Glutamatergic neuron (in vitro differentiated cells): ENCODE measurements at places on chromosomes 6 and 20. TPM values are rescaled to one million over a fixed set of nuclear protein-coding genes. Genes with fewer than 3 reads are reported as not detected.

DACT2 gene
- total RNA-seq, result 0.22 TPM

BAK1 gene
- total RNA-seq, result 11.5 TPM

ANKRD66 gene
- not detected for total RNA-seq

VTA1 gene
- 34.0 TPM for total RNA-seq

PSORS1C1 gene
- total RNA-seq, result not detected

EMILIN3 gene
- not detected for total RNA-seq

WASF1 gene
- total RNA-seq, result 92.7 TPM

TFAP2C gene
- total RNA-seq, result 35.3 TPM

NKAIN4 gene
- total RNA-seq, result 183 TPM

C20orf144 gene
- not detected for total RNA-seq

ASIP gene
- not detected for total RNA-seq

SDHAF4 gene
- total RNA-seq, result 9.0 TPM

GPR6 gene
- total RNA-seq, result not detected

RAD21L1 gene
- total RNA-seq, result not detected

DBNDD2 gene
- 4.1 TPM for total RNA-seq

EEF1A2 gene
- total RNA-seq, result 55.3 TPM

HFE gene
- total RNA-seq, result not detected

RAET1L gene
- total RNA-seq, result not detected

TSHZ2 gene
- 10.0 TPM for total RNA-seq

POM121L2 gene
- not detected for total RNA-seq

HLA-DQB2 gene
- not detected for total RNA-seq

DEFB132 gene
- total RNA-seq, result not detected

EDN3 gene
- total RNA-seq, result not detected

MOCS1 gene
- 9.9 TPM for total RNA-seq

XKR7 gene
- total RNA-seq, result 284 TPM

OR2B2 gene
- total RNA-seq, result not detected

PDYN gene
- total RNA-seq, result not detected

DOK5 gene
- total RNA-seq, result 30.8 TPM

SCUBE3 gene
- total RNA-seq, result 0.25 TPM

NOTCH4 gene
- total RNA-seq, result 4.9 TPM

C6orf118 gene
- not detected for total RNA-seq

TCFL5 gene
- 12.6 TPM for total RNA-seq

RHAG gene
- not detected for total RNA-seq

COL10A1 gene
- not detected for total RNA-seq

HS3ST5 gene
- total RNA-seq, result 17.4 TPM

VGLL2 gene
- not detected for total RNA-seq
